ENCODE measurements at places on chromosomes 13 and 19.
A peak's percentile ranks its signal among the peaks of the same experiment; 100 is the strongest.

DNA sequence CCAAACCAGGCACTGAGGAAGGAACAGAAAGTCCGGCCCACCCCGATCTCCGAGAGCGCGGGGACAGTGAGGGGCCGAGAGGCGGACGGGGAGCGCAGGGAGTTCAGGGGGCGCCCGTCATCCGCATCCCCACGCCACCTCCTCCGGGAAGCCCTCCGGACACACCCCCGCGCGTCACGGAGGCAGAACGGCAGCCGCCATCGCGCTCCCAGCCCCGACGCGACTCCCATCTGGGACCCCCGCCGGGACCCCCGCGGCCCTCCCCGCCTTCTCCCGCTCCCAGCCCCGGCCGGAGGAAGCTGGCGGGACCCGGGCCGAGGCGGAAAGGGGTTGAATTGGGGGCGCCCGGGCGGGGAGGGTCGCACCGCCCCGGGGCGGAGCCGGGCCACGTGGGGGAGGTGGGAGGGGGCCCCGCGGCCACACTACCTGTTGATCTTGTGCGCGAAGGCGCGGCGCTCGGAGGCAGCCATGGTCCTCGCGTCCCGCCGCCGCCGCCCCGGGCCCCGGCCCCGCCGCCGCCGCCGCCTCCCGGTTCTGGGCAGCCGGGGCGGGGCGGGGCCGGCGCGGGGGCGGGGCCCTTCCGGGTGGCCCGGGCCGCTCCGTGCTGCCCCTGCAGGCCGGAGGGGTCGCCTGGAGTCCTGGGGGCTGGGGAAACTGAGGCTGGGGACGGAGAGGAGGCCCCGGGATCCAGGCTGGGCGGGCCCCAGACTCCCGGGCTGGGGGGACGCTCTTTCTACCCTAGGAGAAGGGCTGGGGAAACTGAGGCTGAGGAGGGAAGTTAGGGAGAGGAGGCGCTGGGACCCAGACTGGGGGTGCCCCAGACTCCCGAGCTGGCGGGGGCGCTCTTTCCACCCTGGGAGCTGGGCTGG is at the start of gene DOCK6:
Gene DOCK6 (minus strand): TSS at position 554 of the 869 bp plus-strand sequence. CDS start 84 bp downstream, at position 470.
- no peak for DNase-seq

DNA sequence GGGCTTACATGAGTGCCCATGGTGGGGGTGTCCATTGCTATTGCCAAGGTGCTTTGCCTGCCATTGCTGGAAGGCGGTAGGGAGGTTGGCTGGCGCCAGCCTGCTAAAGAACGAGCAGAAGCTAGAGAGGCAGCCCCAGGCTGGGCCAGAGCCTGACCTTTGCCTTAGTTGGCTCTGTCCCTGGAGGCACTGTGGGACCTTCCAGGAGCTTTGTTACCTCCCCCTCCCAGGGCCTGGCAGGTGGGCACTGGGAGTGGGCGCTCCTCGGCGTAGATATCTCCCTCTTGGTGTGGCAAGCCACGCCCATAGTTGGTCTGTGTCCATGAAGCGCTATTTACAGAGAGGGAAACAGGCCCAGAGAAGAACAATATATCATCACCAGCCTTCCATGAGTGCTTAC is 2.3 kb upstream of the SLC25A42 start:
- DNase-seq, result no peak

DNA sequence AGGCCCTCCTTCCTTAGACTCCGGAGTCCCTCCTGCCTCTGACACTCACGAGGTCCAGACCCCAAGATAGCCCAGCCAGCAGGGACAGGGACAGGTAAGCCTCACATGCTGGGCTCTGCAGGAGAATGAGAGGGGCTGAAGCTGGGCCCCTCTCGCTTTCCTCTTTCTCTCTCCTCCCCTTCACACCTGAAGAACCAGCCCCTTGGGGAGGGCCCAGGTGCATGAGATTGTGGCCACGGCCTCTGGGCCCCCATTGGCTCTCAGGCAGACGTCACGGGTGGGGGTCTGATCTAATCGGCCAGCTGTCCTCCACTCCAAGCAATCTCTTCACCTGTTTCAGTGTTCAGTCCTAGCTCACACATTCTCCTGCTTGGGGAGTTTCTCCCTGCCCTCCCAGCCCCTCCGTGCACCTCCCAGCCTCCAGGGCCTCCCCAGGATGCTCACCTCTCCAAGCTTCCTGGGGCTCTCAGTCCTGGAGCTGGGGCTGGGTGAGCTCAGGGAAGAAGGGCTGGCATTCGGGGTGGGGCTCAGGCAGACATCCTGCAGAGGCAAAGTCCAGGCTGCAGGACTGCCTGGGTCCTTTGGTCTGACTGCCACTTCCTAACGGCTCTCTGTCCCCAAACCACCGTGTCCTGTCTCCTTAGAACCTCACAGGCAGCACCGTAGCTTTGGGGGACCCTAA is 2.8 kb downstream of the TMEM150B start:
- no peak for DNase-seq

- DNase-seq, result no peak
Observed at GRCh38 chr19:19181488-19181998, 10.4 kb downstream of the BORCS8 start.

DNA sequence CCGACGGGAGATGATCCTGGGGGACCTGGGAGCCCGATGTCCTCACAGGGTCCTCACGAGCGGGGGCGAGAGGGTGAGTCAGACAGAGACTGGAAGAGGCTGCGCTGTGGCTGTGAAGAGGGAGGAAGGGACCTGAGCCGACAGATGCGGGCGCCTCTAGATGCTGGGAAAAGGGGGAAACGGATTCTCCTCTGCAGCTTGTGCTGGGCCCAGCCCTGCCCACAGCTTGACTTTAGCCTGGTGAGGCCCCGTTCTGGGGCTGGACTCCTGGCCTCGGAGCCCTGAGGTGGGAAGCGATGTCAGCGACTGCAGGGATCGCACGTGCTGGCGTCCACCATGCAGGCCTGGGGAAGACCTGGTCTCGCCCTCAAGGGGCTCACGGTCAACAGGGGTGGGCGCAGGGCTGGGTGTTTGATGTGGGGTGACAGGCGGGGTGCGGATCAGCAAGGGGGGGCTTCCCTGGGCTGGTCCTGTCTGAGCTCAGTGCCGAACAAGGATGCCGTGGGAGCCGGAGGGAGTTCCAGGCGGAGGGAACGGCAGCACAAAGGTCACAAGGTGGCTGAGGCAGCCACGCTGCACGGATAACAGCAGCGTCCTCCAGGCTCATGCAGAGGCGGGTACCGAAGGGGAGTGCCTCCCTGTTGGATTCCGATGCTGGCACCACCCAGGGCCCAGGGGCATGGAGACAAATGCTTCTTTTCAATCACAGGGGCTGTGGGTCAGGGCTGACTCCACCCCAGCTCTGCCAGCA is 31.8 kb downstream of the PIP5K1C start:
- no peak for DNase-seq

DNA sequence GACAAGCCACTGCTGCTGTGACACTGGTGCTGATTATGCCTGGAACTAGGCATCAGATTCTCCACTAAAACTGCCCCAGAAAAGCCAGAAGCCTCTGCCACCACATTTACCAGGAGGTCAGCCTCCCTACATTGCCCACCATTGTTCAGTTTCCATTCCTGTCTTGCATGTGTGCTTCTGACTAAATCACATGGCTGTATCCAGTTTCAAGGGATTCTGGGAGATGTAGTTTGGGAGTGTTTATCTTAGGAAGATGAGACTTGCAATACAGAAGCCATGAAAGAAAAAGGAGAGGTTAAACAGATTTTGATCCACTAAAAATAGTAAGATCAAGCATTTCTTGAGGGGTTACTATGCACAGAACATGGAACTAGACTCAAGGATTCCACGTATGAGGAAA is 40.7 kb upstream of the SERPINE3 start:
- no peak for DNase-seq

GRCh38 chr13:40981361-40981760 is 37.8 kb downstream of the ELF1 start:
- no peak for DNase-seq

DNA sequence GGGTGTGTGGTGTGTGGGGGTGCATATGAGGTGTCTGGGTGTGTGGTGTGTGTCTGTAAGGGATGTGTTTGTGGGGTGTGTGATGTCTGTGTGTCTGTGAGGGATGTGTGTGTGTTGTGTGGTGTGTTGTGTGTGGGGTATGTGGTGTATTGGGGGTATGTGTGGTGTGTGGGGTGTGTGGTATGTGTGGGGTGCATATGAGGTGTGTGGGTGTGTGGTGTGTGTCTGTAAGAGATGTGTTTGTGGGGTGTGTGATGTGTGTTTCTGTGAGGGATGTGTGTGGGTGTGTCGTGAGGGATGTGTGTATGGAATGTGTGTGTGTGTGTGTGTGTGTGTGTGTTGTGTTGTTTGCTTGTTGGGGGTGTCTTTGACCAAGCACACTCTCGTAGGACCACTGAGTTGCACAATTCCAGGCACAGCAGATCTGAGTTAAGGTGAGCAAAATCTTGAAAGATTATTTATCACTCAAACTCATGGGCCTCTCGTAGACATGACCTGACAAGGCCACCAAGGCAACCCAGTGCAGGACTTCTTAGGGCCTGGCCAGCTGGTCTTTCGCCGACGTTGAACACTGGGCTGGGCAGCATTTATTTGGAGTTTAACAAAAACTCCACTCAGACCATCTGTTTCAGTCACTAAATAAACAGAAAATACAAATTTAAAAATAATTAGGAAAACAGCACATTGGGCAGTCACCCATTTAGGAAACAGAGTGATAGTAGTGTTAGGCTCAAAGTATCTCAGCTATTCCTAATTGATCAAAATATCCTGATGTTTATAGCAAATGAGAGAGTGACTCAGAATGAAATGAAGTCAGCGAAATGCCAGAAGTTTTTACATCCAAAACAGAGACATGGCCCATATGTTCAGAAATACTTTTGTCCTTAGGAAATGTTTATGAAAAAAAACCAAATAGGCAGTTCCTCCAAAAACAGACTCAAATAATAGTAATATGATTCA is 301.1 kb downstream of the FGF9 start:
- no peak for DNase-seq

DNA sequence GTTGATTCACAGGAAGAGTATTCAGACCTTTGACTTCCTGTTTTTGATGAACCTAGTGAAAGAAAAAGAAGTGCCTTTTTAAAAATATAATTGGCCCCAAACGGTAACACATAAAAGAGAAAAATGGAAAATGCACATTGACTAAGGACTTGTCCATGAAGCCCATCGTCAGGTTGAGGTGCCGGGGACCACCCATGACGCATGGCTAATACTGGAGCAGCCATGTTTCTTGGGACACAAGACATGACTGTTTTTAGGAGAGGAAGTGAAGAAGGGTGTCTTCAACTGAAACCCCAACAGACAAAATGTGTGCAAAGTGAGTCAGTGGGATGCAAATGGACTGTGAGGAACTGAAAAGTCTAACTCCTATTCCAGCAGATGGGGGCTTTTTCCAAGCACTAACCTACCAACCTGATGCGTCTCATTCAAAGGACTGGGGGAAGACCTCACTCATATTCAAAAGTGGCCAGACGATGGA is 459.4 kb downstream of the FOXO1 start:
- no peak for DNase-seq

- peak; percentile 61 for DNase-seq
Observed at GRCh38 chr19:43780706-43781525, at the start of gene KCNN4. KCNN4 (minus strand) TSS chr19:43780973; CDS start chr19:43780861, 112 bp downstream.

- DNase-seq, result no peak
Observed at GRCh38 chr19:33032218-33032781, 32.4 kb downstream of the RHPN2 start.

DNA sequence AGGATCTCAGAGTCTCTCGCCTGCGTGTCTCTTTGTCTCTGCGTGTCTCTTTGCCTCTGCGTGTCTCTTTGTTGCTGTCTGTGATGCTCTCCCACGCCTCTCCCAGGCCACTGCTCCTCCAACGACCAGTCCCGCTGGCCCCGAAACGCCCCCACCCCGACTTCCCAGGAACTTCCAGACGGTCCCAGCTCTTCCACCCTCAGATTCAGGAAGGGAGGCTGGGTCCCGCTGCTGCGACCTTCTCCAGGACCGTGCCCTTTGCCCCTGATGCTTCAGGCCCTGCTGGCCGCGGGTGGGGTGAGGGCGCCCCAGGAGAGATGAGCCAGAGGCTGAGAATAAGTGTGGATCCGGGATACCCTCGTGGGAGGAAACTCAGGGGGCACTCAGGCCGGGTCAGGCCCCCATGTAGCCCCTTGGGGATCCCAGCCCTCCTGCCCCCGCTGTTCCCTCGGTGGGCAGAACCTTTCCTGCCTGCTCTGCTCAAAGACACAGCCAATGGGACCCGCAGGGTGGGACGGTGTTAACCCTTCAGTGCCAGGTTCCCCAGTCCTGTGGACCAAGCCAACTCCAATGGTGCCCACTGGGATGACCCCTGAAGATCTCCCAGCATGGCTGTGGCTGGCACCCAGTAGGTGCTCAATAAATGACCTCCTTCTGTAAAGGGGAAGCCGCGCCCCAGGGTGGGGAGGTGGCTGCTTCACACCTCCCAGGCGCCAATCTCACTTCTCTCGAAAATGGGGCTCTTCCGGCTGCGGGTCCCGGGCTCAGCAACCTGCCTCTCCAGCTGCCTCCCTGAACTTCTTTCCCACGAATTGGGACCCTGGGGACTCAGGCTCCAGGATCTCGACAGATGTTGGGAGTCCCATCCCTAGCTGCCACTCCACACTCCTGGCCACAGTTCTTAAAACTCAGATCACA is 1.5 kb upstream of the S1PR5 start:
- DNase-seq, result no peak

GRCh38 chr19:52993342-52994178 is 20.2 kb upstream of the ERVV-1 start:
- no peak for DNase-seq

GRCh38 chr13:93462151-93462550 is 235.5 kb downstream of the GPC6 start:
- DNase-seq, result no peak

DNA sequence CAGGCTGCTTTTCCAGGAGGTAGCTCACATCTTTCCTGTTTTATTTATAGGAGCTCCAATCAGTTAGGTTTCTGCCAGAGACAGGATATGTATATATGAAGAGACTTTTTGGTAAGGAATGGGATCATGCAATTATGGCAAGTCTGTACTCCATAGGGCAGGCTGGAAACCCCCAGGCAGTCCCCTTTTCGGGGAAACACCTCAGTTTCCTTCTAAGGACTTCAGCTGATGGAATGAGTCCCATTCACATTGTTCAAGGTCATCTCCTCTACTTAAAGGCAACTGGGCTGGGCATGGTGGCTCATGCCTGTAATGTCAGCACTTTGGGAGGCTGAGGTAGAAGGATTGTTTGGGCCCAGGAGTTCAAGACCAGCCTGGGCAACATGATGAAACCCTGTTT is 10.9 kb upstream of the SLC25A42 start:
- no peak for DNase-seq

GRCh38 chr19:3987619-3988371 is 2.5 kb upstream of the EEF2 start:
- peak; percentile 48 for DNase-seq

GRCh38 chr13:46168341-46168740 is 13.6 kb downstream of the LCP1 start:
- no peak for DNase-seq

GRCh38 chr19:1478934-1479707 is at the start of gene C19orf25:
C19orf25 (minus strand) TSS chr19:1479215; CDS start chr19:1478903, 312 bp downstream.
- DNase-seq, result peak; percentile 68

GRCh38 chr19:53158119-53158656 is 665 bp downstream of the ZNF347 start:
- DNase-seq, result no peak
